ENCODE measurements at places on chromosomes 6 and 20. TPM values are rescaled to one million over a fixed set of nuclear protein-coding genes. Genes with fewer than 3 reads are reported as not detected.

Gene WTAP
- total RNA-seq, result 84.1 TPM

Gene VPS16
- total RNA-seq, result 37.3 TPM

Gene GGTLC1
- total RNA-seq, result not detected

Gene ACTL10
- 8.5 TPM for total RNA-seq

Gene GHRH
- total RNA-seq, result not detected

Gene PRSS35
- not detected for total RNA-seq

Gene CNBD2
- 3.3 TPM for total RNA-seq
